Iris pigment epithelial cell (primary cell): ENCODE measurements at places on chromosomes 5 and 9.
A peak's percentile ranks its signal among the peaks of the same experiment; 100 is the strongest.

DNA sequence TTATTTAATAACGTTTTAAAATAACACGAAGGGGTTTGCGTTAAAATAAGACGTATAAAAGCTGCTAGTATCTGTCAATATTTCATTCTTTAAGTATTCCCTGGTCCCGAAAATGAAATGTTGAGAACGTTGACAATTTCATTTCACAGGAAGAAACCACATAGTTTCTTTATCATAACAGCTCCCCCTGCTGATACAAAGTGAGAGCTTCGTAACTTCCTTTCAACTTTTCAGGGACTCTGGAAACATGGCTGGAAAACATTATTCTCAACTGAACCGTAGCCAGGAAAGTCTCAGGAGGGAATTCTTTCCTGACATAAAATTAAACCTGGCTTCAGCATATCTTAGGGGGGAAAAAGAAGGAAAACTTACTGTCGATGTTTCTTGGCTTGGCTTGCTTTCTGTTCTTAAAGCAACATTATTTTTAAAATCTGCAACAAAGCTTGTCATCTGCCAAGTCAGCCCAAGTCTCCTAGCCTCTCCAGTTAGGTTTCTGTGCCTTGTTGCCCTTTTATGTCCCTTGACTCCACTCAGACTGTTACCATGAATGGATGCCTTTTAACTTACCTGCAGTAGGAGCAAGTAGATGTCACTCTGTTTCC, 122.9 kb upstream of the DAB2 start:
- peak; percentile 65 for DNase-seq

DNA sequence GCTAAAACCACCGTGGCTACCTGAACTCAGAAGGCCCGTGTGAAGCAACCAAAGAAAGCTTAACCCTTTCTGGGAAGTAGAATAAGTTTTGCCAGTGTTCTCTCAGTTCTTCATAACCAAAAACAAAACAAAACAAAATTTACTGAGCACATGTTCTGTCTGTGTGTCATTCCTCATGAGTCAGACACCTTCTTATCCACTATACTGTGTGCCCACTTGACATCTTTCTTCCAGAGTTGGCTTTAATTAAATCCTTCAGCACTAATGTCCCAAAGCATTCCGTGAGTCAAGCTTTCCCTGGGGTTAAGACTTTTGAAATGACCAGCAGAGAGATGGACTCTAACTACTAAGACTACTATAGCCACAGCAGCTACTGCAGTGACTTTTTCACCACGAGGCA, 61.3 kb downstream of the GLIS3 start:
- peak; percentile 73 for DNase-seq

GRCh38 chr5:133686566-133686965, 74.2 kb upstream of the FSTL4 start:
- DNase-seq = no peak

DNA sequence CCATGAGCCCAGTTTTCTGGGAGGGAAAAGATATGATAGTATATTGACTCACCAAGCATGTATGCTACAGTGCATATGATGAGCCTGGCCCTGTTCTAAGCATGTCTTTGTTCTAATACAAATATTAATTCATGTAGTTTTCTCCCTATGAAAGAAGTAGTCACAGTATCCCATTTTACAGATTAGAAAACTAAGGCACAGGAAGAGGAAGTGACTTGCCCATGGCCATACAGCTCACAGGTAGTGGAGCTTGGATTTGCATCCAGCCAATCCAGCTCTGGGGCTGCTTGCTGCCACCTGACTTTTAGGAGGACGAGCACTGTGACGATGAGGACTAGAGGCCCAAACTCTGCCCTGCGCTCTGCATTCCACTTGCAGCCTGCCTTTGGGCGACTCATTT, 76.4 kb downstream of the AK8 start:
- DNase-seq = no peak

DNA sequence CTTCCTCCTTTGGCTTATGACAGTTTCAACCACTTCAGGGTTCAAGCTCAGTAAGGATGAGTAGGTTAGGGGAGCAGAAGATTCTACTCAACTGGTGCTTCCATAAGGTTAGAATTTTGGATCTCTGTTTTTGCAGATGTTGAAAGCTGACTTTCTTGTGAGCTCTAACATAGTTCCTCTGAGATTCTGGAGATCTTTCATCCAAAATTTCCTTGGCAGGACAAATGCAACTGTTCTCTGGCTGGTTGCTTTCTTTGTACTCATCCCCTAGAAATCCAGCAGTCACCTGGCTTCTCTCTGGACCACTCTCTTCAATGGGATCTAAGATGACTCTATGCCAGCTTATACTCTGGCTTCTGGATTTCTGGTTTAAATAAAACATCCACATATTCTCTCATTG, 189.6 kb downstream of the ESM1 start:
- DNase-seq = no peak

DNA sequence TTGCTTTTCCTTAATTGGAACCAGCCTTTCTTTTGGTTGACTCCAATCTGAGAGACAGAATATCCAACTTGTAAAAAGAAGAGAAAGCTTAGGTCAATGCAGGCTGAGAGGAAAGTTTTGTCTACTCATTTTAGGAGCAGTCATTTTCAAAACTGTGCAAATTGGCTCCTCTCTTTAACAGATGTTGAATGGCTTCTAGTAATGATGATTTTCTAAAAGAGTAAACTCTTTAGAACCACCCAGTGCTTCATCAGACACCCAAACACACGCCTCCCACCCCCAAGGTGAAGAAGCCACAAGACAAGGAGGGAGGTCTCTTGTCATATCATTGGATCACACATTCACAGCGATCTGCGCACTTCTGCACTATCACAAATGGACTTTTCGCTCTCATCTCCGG, 116.3 kb upstream of the KLF9 start:
- no peak for DNase-seq

DNA sequence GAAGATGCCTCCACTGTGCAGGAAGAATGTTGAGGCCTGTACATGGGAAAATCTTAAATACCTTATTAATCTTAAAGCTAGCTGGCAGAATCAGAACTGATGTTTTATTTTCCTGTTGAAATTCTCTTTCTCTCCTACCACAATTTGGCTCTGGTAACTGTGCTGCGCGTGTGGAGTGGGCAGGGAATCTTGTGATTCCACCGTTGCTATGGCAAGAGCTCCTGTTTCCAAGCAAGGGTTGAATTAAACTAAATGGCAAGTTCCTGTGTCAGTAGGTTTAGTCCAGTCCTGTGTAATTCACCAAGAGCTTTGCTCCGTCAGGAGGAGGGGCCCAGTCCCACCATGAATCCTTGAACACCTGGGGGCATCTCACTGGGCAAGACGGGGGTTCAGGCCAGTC, 36.4 kb downstream of the NXNL2 start:
- no peak for DNase-seq

GRCh38 chr5:135240781-135241360, 158.2 kb downstream of the MACROH2A1 start:
- no peak for DNase-seq

GRCh38 chr9:2525147-2525546, 96.4 kb upstream of the VLDLR start:
- DNase-seq = no peak

GRCh38 chr5:104733063-104733669, 1170.6 kb upstream of the NUDT12 start:
- DNase-seq = no peak

- DNase-seq = no peak
Observed at GRCh38 chr5:170805666-170806065, 22.1 kb downstream of the GABRP start.

GRCh38 chr9:4290427-4290837, 9.4 kb downstream of the GLIS3 start:
- peak; percentile 49 for DNase-seq

GRCh38 chr5:80326468-80326867, 6.7 kb downstream of the SPZ1 start:
- DNase-seq = no peak

GRCh38 chr5:153456993-153457392, 33.5 kb upstream of the GRIA1 start:
- DNase-seq = no peak

DNA sequence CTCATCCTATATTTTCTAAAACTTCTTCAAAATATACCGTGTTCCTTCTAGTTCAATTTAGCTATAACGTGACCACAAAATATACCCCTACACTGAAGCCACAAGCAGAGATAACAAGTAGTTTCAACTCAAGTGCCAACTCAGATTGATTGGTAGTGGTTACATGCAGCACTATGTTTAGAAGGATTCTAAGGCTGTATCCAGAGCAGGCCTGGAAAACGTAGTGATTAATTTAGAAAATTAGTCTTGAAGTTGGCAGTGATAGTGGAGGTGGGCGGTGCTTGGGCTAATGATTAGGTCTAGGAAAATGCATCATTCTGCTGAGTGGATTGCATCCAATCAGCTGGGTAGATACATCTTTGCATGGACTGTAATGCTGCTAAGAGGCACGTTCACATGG, 61.5 kb downstream of the MAMDC2 start:
- DNase-seq = no peak

GRCh38 chr5:40618926-40619325, 60.8 kb upstream of the PTGER4 start:
- peak; percentile 33 for DNase-seq

- peak; percentile 53 for DNase-seq
Observed at GRCh38 chr9:112530751-112531205, 44.2 kb downstream of the KIAA1958 start.

- no peak for DNase-seq
Observed at GRCh38 chr9:77679088-77679487, 31.0 kb upstream of the GNA14 start.

DNA sequence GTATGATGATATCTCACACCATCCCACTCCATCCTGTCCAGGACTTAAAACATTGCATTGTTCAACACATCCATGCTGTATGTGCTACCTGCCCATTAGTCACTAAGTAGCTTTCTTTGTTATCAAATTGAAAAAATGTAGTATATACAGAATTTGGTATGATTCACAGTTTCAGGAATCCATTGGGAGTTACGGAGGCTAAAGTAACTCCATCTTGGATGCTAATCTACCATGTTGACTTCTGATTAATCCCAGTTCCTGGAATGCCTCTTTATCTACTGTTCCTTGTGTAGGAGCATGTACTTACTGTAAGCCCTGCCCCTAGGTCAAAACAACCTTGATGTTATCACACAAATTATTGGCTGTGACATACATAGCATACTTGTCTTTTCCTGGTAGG, 38.9 kb upstream of the FOXB2 start:
- no peak for DNase-seq

DNA sequence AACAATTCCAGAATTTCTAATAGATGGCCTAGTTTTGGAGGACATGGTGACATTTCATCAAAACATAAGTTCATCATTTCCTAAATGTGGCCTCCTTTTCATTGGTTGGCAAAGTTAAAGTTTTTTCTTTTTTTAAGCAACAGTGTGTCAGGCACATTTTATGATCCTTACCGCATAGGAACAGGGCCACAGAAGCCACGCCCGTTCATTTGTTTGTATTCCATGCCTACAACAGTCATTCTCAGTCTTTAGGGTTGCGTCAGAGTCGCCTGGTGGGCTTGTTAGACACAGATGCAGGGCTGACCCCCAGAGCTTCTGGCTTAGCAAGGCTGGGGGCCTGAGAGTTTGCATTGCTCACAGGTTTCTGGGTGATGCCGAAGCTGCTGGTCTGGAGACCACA, 130.2 kb downstream of the HSD17B3 start:
- DNase-seq = no peak

- peak; percentile 89 for DNase-seq
Observed at GRCh38 chr9:81686614-81687520, 2.5 kb downstream of the TLE1 start.

GRCh38 chr9:70979966-70980365, 141.5 kb downstream of the TRPM3 start:
- peak; percentile 32 for DNase-seq

GRCh38 chr5:31992377-31992776, 181.7 kb downstream of the GOLPH3 start:
- no peak for DNase-seq

- peak; percentile 45 for DNase-seq
Observed at GRCh38 chr5:145787001-145787400, 48.1 kb downstream of the PRELID2 start.

- no peak for DNase-seq
Observed at GRCh38 chr9:102922526-102922925, 72.6 kb upstream of the CYLC2 start.

GRCh38 chr9:89905606-89906338, 301.0 kb downstream of the GADD45G start:
- no peak for DNase-seq

DNA sequence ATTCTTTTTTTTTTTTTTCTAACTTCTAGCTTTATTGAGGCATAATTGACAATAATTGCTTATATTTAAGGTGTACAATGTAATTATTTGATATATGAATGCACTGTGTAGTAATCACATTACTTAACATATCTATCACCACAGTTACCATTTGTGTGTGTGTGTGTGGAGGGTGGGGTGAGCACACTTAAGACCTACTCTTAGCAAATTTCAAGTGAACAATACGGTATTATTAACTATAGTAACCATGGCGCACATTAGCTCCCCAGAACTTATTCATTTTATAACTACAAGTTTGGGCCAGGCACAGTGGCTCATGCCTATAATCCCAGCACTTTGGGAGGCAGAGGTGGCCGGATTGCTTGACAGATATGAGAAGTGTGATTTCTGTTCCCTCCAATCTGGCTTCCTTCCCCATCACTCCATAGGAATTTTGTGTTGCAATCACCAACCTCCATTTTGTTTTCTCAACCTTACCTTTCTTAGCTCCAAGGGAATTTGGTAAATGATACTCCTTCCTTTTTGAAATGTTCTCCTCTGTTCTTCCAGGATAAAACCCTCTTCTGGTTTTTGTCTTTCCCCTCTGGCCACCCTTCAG, 14.9 kb downstream of the TXN start:
- DNase-seq = peak; percentile 35

DNA sequence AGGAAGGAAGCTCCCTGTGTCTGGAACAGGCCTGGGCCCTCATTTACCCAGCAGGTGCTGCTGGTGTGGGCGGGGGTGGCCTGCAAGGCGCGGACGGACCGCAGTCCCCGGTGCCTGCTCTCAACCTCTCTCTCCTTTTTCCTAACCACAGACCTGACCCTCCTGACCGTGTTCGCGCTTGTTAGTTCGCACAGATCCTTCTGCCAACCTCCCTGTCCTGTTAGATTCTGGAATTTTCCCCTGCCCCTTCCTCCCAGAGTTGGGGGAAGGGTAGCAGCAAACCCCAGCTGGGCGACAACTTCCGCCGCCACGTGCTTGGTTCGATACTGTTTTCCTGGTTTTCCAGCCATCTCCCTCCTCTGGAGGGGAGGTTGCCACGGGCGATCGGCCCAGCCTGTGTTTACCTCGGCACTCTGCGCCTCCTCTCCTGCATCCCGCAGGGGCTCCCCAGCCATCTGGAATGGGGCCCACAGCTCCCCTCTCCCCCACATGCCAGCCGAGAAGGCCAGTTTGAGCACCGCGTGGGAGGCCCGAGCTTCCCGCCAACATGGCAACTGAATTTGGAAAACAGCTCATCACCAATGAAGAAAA, 70.8 kb upstream of the UNC5A start:
- DNase-seq = no peak

DNA sequence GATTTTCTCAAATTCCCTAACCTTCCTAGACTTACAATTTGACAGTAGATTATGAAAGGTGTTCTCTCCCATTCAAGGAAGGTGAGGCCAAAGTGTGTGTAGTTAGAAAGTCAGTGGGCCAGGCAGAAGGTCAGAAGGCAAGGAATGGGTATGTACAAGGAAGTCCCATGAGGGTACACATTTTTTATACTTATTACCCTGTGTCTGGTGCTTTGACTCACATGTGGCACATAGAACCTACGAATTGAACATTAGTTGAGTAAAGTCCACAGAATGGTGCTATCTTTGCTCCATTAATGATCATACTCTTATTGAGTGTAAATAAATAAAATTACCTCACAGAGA, 55.4 kb downstream of the IQGAP2 start:
- no peak for DNase-seq

GRCh38 chr5:143605403-143606005, 202.0 kb upstream of the NR3C1 start:
- DNase-seq = peak; percentile 44

GRCh38 chr5:67306965-67307607, 110.5 kb upstream of the CD180 start:
- peak; percentile 25 for DNase-seq
